ENCODE measurements at places on chromosomes 7 and 10.

DNA sequence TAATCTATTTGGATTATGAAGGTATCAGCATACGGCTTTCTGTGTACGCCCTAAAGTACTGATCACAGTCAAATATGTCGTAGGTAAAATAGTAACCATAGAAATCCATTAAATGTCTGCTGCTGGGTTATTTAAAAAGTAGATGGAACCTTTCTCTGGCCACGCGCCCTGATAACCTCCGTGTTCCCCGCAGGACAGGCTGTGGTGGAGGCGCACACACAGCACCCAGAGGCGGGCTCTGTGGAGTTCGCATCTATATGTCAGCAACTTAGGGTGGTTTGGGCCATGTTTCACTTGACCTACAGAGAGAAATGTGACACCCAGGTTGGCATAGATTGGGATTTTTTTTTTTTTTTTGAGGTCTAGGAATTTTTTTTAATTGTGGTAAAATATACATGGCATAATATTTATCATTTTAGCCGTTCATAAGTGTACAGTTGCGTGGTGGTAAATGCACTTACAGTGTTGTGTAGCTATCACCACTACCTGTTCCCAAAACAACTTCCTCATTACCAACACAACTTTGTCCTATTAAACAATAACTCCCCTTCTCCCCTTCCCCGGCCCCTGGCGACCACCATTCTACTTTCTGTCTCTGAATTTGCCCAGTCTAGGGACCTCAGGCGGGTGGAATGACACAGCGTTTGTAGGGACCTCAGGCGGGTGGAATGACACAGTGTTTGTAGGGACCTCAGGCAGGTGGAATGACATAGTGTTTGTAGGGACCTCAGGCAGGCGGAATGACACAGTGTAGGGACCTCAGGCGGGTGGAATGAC is 15.4 kb downstream of the PPP2R2D start:
- no peak for DNase-seq

DNA sequence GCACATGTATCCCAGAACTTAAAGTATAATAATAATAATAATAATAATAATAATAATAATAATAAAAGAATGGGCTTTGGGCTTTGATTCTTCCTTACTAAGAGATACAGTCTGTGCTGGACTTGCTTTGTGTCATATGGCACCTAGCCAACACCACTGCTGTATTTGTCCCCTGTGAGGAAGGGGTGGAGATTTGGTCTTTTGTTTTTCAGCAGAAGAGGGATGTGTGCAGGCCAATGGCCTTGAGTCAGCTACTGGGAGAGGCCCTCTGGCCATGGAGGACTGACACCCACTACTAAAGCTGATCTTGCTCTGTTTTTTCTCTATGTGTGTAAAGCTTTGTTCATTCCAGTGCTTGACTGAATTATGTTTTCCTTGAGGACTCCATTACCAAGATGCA is 573.0 kb upstream of the PCDH15 start:
- no peak for DNase-seq

GRCh38 chr10:49649936-49650723 is 29.3 kb upstream of the C10orf53 start:
- DNase-seq = peak; percentile 60

DNA sequence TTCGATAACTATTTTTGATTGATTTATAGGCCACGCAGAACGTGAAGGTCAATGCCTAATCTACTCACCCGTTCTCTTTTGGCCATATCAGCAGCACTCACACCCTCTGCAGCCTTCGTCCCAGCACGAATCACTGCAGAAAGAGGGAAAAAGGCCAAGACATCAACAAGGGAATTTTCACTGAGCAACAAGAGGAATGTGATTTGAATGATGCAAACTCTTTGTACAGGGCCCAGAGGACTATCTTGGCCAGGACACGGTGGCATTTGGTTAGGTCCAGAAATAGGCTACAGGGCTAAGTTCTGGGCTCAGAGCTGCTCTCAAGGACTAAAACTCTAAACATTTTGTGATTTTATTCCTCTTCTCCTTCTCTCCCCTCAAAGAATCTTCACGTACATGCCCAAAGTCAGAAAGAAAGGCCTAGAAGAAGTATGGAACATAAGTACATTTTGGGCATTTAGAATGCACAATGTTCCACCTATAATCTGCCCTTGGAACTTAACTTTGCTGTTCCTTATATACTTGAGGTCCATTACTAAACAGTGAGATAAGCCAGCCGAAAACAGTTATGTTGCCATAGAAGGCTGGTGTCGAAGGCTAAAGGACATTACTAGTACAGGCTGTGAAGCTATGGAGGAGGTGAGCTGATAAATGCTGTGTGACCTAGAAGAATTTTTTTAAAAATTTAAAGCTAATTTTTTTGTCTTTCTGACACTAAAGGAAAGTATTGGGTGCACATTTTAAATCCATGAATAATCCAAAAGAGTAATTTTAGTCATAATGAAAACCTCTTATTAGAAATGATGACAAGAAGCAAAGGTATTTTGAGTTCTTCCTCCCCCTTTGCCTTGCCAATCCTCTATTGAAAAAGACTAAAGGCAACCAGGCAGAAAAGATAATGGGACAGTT is 20.0 kb downstream of the RBM28 start:
- no peak for DNase-seq

DNA sequence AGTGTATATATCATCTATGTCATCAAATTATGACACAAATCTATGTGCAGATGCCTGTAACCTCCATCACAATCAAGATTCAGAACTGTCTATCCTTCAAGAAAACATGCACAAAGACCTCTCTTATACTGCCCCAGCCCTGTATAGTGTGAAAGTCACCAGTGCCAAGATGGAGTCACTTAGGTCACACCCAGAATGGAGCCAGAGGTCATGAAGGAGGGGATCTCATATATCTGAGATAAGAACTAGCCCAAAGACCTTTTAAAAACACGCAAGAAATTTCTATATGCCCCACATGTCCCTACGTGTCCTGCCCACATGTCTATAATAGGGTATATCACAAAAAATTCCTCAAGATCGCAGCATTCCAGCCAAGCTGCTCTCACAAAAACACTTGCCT is 20.1 kb upstream of the GATAD1 start:
- no peak for DNase-seq

- DNase-seq = no peak
Measured at GRCh38 chr10:99431190-99431760, 851 bp upstream of the GOT1 start.

DNA sequence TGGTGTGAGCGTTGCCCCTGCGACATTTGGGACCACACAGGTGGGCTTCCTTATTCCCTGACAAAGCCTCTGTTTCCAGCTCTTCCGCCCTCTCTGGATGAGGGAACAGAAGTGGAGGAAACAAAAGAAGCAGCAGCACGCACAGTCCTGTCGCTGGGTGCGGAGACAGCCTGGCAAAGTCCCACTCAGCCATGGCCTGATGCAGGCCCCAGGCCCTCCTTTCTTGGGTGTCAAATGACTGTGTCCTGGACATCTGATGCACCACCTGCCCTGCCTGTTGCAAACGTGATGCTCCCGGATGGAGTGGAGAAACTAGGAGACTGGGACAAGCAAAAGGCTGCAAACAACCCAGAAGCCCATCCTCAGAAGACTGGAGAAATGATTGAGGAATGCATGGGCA is 20.7 kb downstream of the ZMIZ2 start:
- DNase-seq = no peak

- DNase-seq = no peak
Measured at GRCh38 chr10:33492701-33493345, 158.4 kb upstream of the NRP1 start.

- no peak for DNase-seq
Measured at GRCh38 chr10:11936389-11937152, 106.0 kb downstream of the UPF2 start.

Data from esophagus muscularis mucosa (tissue), 4 donors.